ENCODE measurements at places on chromosomes 11 and 22.

GRCh38 chr22:32842486-32842885 is 41.0 kb downstream of the TIMP3 start:
- DNase-seq: no peak

DNA sequence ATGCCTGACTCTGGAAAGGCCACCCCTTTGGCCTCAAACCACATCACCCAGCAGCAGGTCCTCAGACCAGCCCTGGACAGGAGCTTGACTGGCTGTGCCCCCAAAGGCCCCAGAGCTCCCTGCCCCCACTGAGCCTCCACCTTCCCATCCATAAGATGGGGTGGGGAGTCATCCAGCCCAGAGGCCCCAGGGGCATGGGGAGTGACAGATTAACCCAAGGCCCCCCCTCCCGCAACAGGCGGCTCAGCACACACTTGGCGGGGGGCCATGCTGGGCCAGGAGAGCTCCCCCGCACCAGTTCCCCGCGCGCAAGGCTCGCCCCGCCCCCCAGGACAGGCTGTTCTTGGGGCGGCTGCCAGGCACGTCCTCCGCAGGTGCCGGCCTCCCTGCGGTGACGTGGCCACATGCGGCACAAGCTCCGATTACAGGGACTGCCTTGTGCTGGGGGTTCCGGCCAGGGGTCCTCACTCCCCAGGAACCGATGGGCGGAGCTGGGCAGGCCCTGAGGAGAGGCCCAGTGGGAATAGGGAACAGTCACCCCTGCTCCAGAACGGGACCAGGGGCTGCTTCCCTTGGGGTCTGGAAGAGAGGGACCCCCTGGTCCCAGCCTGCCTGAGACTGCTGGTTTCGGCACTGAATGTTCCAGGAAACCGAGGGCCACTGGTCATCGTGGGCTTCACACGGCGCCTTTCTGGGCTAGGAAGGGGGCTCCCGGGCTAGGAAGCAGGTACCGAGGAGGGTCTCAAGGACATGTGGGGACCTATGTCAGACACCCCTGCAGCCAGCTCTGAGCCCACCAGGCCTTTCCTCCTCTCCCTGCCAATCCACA is 5.1 kb upstream of the CDKN1C start:
- peak; percentile 96 for DNase-seq

- DNase-seq: no peak
Measured at GRCh38 chr11:90803366-90803765, 580.5 kb upstream of the CHORDC1 start.

DNA sequence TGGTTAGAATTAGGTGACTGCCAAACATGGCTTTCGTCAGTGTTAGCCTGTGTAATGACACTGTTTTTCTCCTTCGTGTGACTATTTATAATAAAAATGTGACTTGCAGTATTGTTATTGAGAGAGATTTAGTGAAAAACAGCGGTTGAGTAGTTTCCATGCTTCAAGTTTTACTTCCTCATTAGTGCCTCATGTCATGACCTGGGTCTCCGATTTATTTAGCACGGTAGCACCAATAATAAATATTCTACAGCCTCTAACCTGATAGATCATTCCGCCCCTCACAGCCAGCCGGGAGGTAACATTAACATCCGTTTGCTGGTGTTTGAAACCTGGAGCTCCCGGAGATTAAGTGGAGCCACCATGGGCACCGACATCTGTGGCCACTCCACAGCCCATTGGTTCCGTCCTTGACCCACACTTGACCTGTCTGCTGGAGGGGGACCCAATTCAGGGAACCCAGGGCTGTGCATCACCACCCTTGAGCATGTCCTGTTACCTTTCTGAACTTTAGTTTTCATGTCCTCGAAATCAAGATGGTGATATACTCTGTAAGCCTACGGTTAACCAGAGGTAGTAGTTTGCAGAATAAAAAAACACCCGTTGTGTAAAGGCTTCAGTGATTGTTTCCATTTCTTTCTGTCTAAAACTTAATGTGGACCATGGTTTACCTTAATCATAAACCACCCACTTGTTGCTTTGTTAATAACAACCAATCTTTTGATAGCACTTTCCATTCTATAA is 104.1 kb downstream of the ATXN10 start:
- no peak for DNase-seq

DNA sequence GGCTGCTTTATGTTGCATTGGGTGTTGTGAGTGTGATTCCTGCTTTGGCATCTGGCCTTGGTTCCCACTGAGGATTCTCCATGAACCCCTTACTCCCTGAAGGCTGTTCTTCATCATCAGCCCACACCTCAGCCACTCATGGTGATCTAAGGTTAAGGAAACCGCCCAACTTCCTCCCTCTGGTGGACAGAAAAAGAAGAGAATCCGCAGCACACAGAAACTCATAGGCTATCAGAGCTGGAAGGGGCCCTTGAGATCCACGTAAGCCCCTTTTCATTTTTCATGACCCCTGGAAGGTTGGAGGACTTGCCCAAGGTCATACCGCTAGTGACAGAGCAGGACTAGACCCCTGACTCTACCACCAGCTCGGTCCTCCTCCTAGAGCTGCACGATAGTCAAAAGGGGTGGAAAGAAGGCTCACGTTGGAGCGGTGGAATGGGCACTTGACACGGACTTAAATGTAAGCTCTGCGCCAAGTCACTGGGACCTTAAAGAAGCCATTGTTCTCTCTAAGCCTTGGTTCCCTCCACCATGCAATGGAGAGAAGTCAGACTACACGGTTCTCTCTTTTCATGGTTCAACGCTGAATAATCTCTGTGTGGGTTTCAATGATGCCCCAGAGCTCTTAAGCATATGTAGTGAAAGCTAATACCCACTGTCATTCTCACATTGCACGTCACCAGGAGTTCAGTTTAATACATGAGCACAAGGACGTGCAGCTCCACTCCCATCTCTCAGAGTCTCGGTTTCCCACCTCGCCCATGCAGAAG is 83.6 kb upstream of the CRTAM start:
- DNase-seq: no peak

DNA sequence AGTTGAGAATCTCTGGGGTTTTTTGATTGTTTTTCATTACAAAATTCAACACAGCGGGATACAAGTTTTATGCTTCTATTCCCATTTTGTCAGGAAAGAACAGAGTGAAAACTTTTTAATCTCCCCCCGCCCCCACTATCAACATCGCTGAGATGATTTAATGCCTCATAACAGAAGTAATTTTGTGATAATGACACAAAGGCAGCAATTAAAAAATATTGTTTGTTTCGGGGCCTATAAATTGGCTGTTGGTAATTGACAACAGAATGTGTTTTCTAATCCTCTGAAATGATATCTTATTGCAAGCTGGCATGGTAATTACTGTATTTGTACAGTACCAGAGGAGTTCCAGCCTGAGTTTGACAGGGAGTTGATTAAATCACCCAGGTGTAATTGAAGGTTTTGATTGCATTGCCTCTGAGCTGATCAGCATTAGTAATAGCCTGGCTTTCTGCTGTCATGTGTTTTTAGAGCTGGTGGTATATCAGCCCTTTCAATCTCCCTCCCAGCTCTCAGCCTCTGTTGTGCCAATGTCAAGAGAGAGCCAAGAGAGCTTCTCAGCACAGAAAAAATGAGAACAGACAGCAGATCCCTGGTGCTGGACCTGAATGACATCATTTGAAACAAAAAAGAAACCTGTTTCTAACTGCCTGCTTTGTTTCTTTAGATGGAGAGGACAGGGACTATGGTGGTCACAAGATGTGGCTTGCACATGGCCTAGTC is 265.1 kb downstream of the FAM76B start:
- DNase-seq: peak; percentile 38

DNA sequence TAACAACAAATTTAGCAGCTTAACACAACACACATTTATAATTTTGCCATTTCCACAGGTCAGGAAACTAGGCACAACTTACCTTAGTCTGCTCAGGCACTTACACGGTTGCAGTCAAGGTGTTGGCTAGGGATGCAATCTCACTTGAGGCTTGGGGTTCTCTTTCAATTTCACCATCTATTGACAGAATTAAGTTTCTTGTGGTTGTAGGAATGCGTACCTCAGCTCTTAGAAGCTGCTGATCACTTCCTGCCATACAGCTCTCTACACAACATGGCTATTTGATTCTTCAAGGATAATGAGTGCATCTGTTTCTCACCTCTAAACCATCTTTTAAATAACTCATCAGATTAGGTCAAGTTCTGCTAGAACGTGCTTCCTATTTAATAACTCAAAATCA is 968.1 kb downstream of the LRRC4C start:
- DNase-seq: no peak

DNA sequence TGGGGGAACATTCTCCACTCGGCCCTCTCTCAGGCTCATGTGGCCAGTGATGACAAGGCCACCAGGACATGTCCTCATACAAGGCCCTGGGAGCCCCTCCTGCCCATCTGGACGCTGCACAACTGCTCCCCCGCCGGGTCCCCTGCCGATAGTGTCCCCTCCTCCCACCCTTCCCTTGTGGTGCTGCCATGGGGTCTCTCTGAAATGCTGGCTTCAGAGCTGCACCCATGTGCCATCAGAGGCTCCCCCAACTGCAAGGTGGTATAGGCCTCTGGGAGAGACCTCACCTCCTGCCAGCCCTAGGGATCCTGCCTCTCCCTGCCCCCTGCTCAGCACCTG is 113.0 kb downstream of the KCNQ1OT1 start:
- DNase-seq: no peak

DNA sequence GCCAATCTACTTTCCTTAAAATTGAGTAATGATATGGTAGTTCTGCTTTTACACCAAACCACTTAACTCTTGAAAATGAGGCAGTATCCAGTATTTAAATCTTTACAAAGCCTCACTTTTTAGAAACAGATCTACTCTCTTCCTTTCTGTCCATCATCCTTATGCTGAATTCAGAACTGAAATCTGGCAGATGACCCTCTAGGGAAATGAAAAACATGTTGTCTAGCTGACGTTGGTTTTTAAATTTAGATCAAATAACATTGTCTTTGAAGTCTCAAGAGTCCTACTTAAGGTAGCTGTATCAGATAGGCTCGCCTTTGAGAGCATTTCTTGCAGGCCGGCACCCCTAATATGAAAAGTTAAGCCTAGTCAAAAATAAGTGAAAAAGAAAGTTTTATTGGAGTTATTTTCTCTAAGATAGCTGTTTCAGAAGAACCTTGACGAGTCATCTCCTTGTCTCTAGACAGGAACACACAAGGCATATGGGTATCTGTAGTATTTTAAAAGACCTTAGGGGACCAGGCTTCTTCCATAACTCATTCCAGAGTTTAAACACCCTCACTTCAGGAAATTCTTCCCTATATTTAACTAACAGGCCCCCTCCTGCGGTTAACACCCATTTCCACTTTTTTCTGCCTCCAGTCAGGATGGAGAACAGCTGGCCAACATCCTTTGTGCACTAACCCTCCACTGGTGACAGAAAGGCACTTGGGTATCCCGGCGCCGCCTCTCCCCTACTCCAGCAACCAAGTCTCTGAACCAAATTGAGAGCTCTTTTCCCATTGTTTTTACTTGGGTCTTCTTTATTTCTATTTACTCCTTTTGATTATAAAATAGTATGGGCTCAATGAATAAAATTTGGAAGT is 81.2 kb downstream of the WNT11 start:
- no peak for DNase-seq

DNA sequence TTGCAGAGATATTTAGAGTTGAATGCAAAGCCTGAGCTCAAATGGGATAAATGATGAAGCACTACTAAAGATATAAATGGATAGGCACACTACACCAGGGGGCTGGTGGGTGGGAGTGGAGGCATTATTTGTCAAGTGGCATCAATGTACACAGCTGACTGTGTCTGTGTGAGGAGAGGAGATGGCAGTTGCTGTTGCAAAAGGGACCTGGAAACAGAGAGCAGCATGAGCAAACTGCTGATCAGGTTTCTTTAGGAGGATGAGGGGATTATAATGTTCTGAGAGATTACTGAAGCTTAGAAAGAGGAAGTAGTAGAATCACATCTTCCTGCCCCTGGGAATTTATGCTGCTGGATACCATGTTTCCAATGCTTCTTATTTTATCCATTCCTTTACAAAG is 39.4 kb upstream of the LIN7C start:
- DNase-seq: no peak

- DNase-seq: no peak
Measured at GRCh38 chr22:21921184-21921721, 31.4 kb downstream of the PPM1F start.

DNA sequence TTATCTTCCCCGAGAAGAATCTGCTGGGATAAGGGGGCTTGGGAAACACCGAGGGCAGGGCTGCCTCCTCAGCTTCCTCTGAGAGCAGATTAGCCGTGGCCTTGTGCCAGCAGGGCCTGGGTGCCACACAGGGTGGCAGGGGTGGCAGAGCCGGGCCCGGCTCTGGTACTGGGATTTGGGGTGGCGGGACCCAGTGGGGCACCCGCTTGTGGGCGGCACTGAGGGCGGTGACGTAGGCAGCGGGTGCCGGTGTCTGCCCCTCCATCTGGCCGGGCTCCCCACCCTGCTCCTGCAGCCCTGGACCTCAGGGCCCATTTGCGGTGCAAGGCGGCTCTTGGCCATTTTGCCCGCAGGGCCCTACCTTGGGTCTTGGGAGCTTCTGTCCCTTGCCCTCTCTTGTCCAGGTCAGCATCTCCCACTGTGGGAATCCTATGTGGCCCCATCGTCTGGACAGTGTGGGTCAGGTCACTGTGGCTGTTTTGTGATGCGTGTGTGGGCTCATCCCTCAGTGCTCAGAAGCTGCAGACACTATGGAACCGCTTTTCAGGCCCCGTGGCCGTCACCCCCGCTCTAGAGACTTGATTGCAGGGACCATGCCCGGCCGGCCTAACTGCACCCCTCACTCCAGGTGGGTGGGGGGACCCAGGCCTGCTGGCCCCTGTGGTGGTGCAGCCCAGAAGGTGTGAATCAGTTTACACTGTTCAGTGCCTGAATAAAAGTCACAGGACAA is 29.7 kb upstream of the KRTAP5-6 start:
- DNase-seq: no peak

GRCh38 chr11:119919656-119920055 is 190.7 kb upstream of the NECTIN1 start:
- no peak for DNase-seq

DNA sequence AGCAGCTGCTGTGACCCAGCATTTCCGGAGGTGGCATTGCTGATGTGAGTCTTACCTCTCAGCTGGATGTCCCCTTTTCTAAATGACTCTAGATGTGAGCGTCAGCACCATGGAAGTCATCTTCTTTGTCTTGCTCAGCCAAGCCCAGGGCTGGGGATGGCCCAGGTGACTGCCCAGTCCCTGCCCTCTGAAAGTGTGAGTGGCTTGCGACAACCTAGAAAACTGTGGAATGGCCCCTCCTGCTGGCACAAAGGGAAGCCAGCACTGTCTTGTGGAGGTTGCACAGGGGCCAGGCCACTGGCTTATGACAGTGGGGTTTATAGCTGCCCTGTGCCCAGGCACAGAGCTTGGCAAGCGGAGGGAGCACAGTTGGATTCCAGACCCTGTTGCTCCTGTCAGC is 6.2 kb downstream of the TUB start:
- DNase-seq: no peak

- DNase-seq: peak; percentile 66
Measured at GRCh38 chr11:66559142-66559865, 9.1 kb downstream of the CTSF start.
